ENCODE measurements at places on chromosomes 2 and 18.

GRCh38 chr18:48033790-48034650 is 103.6 kb upstream of the SMAD2 start:
- no peak for DNase-seq

GRCh38 chr2:235096447-235096846 is 144.6 kb downstream of the SH3BP4 start:
- no peak for DNase-seq

DNA sequence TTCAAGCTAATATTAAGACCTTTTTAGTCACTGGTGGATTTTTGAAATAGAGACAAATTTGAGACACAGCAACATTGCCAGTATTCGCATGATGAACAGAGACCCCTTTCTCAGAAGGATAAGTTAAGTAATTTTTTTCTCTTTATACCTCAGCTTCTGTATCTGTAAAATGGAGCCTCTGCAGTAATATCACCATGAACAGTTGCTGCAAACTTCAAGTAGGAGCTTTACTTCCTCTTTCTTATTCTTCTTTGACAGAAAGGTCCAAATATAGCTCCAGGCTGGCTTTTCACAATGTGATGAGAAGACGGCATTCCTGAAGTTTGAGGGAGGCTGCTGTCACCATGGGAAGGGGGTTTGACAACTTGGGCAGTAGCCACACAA is 158.7 kb downstream of the TDRD15 start:
- no peak for DNase-seq

GRCh38 chr18:36126668-36127067 is 2.5 kb downstream of the SLC39A6 start:
- DNase-seq, result no peak

Data from urinary bladder (tissue), 4 donors.